ENCODE measurements at places on chromosomes 1 and 21. TPM values are rescaled to one million over a fixed set of nuclear protein-coding genes. Genes with fewer than 3 reads are reported as not detected.

NLRP3 gene
- total RNA-seq, result 0.15 TPM

GRCh38 chr21:43574741-43575472 is 84.4 kb downstream of the HSF2BP start:
- H3K36me3 ChIP-seq, result no peaks in the 10 kb centered on the region
- no peaks in the 10 kb centered on the region for H3K27me3 ChIP-seq
- peaks cover 33% of the 10 kb centered on the region for H3K4me1 ChIP-seq
- peak overlapping the region; percentile 85 for H3K27ac ChIP-seq

GRCh38 chr1:62144238-62144831 is 50.3 kb upstream of the L1TD1 start:
- H3K27me3 ChIP-seq, result no peaks in the 10 kb centered on the region
- peaks cover 11% of the 10 kb centered on the region for H3K4me1 ChIP-seq
- no peak for DNase-seq
- H3K36me3 ChIP-seq, result no peaks in the 10 kb centered on the region

CSMD2 gene
- total RNA-seq, result 0.55 TPM

CLCA4 gene
- not detected for total RNA-seq

PARS2 gene
- 3.2 TPM for total RNA-seq

- no peak for DNase-seq
- peak overlapping the region; percentile 99 for H3K27ac ChIP-seq
- peaks cover 43% of the 10 kb centered on the region for H3K4me1 ChIP-seq
- H3K36me3 ChIP-seq, result no peaks in the 10 kb centered on the region
Observed at GRCh38 chr1:8047686-8048445, 21.8 kb upstream of the ERRFI1 start.

- peaks cover 36% of the 10 kb centered on the region for H3K36me3 ChIP-seq
- H3K27me3 ChIP-seq, result no peaks in the 10 kb centered on the region
- no peak for DNase-seq
- H3K4me3 ChIP-seq, result no peak overlapping the region
- peaks cover 23% of the 10 kb centered on the region for H3K4me1 ChIP-seq
Observed at GRCh38 chr1:53963460-53963859, 17.3 kb downstream of the LRRC42 start.

- no peaks in the 10 kb centered on the region for H3K4me1 ChIP-seq
- DNase-seq, result no peak
- no peaks in the 10 kb centered on the region for H3K36me3 ChIP-seq
- peaks cover 9% of the 10 kb centered on the region for H3K27me3 ChIP-seq
- no peak overlapping the region for H3K4me3 ChIP-seq
- H3K27ac ChIP-seq, result no peak overlapping the region
Observed at GRCh38 chr1:54610048-54610447, 13.3 kb downstream of the FAM151A start.

AIRE gene
- total RNA-seq, result not detected

GRCh38 chr1:10980094-10980577 is 32.3 kb upstream of the TARDBP start:
- peaks cover 11% of the 10 kb centered on the region for H3K27me3 ChIP-seq
- no peaks in the 10 kb centered on the region for H3K36me3 ChIP-seq
- peak overlapping the region; percentile 55 for H3K4me3 ChIP-seq
- peaks cover 40% of the 10 kb centered on the region for H3K4me1 ChIP-seq

C1orf115 gene
- 3.5 TPM for total RNA-seq

AKIRIN1 gene
- 39.3 TPM for total RNA-seq

TRIM67 gene
- 2.9 TPM for total RNA-seq

DNA sequence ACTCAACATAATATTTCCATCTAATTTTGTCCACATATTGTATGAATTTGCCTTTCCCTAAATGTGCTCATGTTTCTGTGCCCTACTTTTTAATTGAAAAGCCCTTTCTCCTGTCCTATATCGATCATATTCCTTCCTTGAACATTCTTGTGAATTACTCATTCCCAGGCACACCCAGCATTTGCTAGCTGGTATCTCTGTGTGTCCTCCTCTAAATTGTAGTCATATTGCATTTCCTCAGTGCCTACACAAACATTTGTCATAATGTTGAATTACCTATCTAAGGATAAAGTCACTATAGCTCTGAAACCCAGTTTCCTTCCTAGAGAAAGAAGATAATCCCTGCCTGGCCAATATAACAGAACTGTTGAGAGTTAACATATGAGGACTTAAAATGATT is 39.6 kb upstream of the TBX15 start:
- H3K36me3 ChIP-seq, result peaks cover 5% of the 10 kb centered on the region
- H3K27ac ChIP-seq, result no peak overlapping the region
- H3K4me3 ChIP-seq, result no peak overlapping the region
- DNase-seq, result no peak
- no peaks in the 10 kb centered on the region for H3K27me3 ChIP-seq

- peaks cover 22% of the 10 kb centered on the region for H3K4me1 ChIP-seq
- H3K36me3 ChIP-seq, result no peaks in the 10 kb centered on the region
- no peak overlapping the region for H3K4me3 ChIP-seq
- peaks cover 4% of the 10 kb centered on the region for H3K27me3 ChIP-seq
- DNase-seq, result no peak
Observed at GRCh38 chr1:91791103-91791502, 94.8 kb downstream of the TGFBR3 start.
